ENCODE measurements at places on chromosomes 4 and X. TPM values are rescaled to one million over a fixed set of nuclear protein-coding genes. Genes with fewer than 3 reads are reported as not detected.

DNA sequence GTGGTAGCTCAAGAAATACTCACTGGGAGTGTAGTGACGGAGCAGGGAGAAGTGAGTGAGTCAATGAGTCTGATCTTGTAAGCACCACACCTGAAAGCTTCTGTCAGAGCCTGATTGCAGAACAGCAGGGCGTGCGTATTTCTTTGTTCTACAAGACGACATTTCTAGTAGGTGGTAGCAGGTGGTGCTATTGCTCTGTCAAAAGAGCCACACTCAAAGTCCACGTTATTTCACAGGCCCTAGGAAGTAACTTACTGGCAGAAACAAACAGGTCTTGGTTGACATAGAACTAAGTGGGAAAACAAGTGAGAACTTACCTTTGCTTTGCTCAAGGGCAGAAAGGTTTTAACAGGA, 46.4 kb upstream of the SPRY1 start:
- DNase-seq = peak; percentile 92

Gene FAAH2
- 2.6 TPM for polyA plus RNA-seq

Gene CT45A2
- polyA plus RNA-seq = not detected

GRCh38 chr4:113355550-113356371, 306.3 kb downstream of the ANK2 start:
- DNase-seq = peak; percentile 27

DNA sequence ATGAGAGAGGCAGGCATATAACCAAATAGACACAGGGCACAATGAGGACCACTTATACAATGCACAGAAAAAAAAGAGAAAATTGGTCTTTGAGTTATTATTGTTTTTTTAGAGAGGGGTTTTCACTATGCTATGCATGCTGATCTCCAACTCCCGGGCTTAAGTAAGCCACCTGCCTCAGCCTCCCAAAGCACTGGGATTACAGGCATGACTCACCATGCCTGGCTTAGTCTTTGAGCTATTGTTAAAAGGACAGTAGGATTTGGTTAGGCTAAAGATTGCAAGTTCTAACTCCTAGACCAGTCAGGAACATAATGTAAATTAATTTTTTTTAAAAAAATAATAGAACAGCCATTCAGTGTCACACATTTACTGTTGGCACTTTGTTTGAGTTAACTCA, 340.1 kb downstream of the GPAT3 start:
- no peak for DNase-seq

DNA sequence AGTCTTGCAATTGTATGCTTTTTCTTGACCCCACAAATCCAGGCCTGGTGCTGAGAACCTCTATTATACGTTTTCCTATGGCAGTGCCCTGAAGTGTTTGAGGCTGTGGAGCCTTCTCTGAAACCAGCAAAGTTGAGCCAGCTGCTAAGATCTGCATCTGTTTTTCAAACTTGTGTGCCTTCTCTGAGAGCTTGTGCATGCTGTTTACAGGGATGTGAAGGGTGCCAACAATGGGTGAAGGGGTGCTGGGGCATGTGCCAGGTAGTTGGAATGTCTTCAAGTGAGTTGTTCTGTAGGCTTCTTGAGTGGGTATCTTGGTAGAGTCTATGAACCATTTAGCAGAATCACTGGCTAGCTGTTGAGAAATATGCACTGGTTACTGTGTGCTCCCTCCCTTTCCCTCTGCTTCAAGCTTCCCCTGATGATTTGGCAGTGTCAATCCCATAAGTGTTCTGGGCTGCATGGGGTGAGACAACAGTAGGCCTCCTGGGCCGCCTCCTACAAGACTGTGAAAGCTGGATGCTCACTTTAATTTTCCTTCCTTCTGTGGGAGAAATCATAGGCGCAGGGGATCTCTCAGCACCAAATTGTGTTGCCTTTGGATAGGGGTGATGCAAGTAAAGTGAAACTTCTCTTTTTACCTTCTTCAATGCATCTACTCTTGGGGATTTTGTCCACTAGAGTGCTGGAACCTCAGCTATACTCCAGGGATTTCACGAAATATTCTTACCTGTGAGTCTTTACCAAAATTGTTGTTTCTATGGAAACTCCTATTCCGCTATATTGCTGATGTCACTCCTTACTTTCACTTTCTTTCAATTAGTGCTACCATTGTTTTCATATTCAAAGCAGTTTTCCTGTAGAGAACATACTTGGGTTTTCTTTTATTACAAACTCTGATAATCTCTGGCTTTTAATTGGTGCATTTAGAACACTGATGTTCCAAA, 30.0 kb downstream of the ITM2A start:
- DNase-seq = no peak

DNA sequence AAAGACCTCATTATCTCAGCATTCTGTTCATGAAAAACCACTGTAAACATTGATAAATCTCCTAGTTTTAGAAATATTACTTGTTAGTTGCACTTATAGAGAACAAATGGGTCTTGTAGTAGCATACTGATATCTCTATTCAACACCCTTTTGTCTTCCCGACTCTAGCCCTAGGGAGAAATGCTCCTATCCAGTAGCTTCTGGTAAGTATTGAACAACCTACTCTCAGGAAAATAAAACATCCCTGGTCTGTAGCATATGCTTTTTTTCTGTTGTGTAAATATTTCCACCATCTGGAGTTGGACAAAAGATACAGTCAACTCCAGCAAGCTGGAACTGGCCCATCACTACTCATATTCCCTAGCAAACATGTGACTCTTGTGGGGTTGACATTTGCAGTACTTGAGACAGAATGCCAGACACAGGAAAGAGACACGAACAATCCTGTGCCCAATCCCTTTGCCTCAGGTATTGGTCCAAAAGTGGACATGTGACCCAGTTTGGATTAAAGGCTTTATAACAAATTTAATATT, 188.2 kb downstream of the GC start:
- no peak for DNase-seq

Gene PPA2
- 96.2 TPM for polyA plus RNA-seq

- no peak for DNase-seq
These were observed 30.1 kb upstream of the PRDX4 start for GRCh38 chrX:23637187-23637586.

Gene GABRB1
- not detected for polyA plus RNA-seq

Gene ODAPH
- polyA plus RNA-seq = 0.28 TPM

DNA sequence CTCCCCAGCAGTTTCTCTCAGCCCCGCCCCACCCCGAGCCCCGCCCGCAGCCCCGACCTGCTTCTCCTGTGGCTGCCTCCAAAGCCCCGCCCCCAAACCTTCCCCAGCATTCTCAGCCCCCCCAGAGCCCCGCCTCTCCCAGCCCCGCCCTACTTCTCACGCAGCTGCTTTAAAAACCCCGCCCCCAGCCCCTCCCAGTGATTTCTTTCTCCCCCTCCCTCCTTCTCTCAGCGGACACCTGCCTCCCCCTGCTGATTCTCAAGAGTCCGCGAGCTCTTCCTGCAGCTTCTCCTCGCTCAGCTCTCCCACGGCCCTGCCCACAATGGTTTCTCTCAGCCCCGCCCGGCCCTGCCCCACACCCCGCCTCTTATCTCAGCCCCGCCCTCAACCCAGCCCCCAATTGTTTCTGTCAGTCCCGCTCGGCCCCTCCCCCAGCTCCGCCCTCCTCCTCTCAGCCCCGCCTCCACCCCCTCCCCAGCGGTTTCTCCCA, 636 bp upstream of the EOLA1 start:
- DNase-seq = peak; percentile 96

DNA sequence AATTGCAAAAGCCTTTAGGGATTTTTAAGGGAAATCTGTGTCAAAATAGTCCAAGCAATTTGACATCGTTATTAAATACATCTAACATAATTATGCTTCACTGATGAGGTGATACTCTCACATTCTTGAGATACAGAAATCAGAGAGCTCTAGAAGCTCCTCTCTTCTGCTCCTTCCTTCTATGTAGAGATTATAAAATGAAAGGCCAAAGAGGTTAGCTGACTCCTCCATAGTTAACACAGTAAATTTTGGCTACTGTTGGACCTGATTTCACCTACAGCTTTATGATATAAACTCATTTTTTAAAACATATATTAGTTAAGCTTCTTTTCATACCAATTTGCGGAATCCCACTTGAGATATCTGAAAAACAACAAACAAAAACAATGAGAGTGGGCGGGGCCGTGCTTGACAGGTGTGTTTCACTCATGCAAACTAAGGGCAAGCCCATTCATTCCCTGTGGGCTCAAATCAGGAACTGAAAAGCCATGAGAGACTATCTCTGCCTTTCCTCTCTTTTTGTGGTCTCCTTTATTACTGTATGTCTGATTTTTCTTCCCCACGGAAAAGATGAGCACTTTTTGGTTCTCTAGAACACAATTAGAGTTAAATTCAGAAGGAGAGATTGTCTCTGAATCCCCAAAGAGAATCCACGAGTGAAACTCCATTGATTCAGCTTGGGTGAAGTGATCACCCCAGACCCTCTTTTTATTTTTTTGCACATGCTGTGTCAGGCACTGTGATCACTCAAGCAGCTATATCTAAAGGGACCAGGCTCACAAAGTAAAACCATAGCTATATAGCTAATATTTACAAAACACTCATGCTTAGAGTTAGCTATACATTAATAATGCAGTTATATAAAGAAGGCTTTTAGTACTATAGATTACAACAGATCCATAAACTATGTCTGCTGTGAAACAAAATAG, 566.3 kb downstream of the IL15 start:
- DNase-seq = no peak

DNA sequence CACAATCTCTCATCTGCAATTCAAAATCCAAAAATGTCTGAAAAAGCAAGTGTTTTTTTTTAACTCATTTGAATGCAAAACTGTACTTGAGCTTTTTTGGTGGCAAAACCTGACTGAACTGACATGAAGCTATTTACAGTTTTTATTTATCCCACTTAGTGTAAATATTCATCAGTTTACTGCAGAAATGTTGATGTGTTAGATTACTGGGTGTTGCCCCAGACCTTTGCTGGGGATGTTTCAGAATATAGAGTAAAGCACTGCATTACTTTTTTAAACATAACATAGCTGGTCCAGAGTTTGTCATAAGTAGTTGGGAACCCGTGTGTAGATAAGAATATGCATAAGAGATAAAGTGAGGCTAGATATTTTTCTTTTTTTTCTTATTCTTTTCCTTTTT, 27.3 kb downstream of the PTPN13 start:
- DNase-seq = no peak

GRCh38 chr4:38367642-38368174, 296.3 kb upstream of the KLF3 start:
- DNase-seq = no peak

Gene NPNT
- 3.7 TPM for polyA plus RNA-seq

GRCh38 chr4:40990236-40990898, 224.0 kb downstream of the APBB2 start:
- no peak for DNase-seq

Gene IL13RA1
- 22.5 TPM for polyA plus RNA-seq
